NCI-H460 (cell line): ENCODE measurements at places on chromosomes 16 and 17. TPM values are rescaled to one million over a fixed set of nuclear protein-coding genes. Genes with fewer than 3 reads are reported as not detected.
A peak's percentile ranks its signal among the peaks of the same experiment; 100 is the strongest.

The SOST gene
- not detected in 2 replicates for total RNA-seq

The ZNHIT3 gene
- total RNA-seq: 56.7 and 63.8 TPM in 2 replicates

The TOP2A gene
- total RNA-seq: 272 and 315 TPM in 2 replicates

The CA5A gene
- 0.10 TPM in 1 of 2 replicates, not detected in the other for total RNA-seq

The TP53TG3B gene
- not detected in 2 replicates for total RNA-seq

The SHISA9 gene
- 0.02 and 0.12 TPM in 2 replicates for total RNA-seq

The PTX4 gene
- 0.15 TPM in 1 of 2 replicates, not detected in the other for total RNA-seq

The HSF5 gene
- not detected in 2 replicates for total RNA-seq

The MYH8 gene
- total RNA-seq: not detected in 2 replicates

The CLEC10A gene
- total RNA-seq: not detected in 2 replicates

The DUS2 gene
- total RNA-seq: 34.5 and 39.4 TPM in 2 replicates

The NHLRC4 gene
- total RNA-seq: 0.12 and 0.35 TPM in 2 replicates

DNA sequence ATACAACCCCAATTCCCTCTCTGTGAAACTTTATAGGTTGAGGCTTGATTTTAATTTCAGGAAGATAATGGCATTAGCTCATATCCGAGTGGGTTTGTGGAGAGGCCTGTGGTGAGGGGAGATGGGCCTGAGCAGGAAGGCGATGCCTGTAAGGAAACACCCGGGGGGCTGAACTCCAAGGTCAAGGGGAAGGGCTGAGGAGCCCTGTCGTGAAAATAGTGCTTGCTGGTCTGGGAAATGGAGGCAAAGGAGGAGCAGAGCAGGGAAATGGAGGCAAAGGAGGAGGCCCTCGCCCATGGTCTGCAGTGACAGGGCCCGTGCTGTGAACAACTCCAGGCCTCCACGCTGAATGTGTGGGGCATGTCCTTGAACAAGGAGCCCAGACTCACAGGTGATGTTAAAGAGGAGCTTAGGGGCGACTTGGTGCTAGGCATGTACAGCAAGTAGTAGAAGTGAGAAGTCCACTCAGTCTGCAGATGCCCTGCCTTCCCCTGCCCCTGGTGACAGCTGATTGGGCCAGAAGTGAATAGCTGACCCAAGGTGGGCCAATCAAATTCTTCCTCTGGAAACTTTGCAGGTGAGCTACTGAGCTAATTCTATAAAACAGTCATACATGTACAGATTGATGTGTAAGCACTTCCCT lies 38.1 kb downstream of the MRPS23 start:
- no peak for DNase-seq

DNA sequence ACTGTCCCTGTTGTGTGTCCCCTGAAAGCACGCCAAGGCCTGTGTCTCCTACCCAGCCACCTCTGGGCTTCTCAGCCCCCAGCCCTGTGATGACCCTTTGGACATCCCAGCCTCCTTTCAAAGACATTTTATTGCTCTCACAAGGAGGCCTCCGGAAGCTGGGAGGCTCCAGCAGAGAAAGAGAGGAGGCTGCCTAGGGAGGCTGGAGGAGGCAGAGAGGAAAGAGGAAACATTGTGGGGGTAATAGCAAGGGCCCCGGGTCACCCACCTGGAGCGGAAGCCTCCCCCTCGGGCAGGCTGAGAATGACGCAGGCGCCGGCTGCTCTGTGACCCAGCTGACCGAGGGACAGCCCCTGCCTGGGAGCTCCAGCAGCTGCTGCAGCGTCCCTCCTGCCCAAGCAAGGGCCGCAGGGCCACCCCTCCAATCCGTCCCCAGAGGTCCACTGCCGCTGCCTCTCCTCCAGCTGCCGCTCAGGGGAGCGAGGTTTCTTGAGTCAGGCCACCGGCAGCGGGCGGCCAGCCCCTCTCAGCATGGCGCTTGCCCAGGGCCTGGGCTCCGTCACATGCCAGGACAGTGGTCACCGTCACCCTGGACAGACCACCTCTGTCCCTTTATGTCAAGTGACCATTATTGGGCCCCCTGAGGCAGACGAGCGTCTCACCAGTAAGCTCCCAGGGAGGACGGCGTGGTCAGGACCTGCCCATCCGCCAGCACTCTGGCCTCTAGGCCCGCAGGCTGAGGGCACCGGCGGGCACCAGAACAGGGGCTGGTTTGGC lies 29.3 kb downstream of the ACTG1 start:
- DNase-seq: no peak

- DNase-seq: peak; percentile 3
These were observed at the start of gene TMEM220 for GRCh38 chr17:10729334-10730193. Gene TMEM220 (minus strand): TSS chr17:10730023. CDS start chr17:10729851, 172 bp downstream.

GRCh38 chr17:49995055-49995738 lies at the start of gene DLX3:
Gene DLX3 (minus strand): TSS chr17:49995224. CDS start chr17:49994998, 226 bp downstream.
- DNase-seq: peak; percentile 55

GRCh38 chr17:3004150-3004801 lies 59.1 kb downstream of the OR1D5 start:
- DNase-seq: peak; percentile 89

DNA sequence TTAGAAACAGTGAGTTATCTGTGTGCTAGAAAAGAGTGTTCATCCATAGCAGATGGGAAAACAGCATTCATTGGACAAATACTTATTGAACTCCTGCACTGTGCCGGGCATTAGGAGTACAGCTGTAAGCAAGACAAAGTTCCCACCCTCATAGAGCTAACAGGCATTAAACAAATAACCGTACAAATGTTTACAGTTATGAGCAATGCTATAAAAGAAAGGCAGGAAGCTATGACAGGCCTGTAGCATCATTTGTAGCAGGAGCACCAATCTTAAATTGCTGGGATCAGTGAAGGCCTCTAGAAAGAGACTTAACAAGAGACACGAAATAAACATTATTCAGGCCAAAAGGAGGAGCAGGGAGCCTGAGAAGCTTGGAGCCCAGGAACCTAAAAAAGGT lies 15.6 kb downstream of the SDR42E1 start:
- DNase-seq: no peak

DNA sequence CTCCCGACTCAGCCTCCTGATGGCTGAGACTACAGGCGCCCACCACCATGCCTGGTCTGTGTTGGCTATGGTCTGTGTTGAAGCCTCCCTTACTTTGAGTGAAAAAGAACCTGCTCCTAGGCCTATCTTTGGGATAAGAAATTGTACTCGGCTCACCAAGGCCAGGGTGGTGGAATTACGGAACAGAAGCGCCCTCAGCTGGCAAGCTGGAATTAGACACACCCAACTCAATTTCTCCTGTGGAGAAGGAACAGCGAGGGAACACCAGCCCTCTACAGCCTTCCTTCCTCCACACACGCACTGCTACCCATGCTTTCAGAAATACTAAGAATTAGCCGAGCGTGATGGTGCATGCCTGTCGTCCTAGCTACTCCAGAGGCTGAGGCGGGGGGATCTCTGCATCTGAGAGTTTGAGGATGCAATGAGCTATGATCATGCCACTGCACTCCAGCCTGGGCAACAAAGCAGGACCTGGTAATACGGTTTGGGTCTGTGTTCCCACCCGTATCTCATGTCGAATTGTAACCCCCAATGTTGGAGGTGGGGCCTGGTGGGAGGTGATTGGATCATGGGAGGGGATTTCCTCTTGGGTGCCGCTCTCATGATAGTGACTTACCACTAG lies 40.1 kb upstream of the RBBP6 start:
- DNase-seq: peak; percentile 40

DNA sequence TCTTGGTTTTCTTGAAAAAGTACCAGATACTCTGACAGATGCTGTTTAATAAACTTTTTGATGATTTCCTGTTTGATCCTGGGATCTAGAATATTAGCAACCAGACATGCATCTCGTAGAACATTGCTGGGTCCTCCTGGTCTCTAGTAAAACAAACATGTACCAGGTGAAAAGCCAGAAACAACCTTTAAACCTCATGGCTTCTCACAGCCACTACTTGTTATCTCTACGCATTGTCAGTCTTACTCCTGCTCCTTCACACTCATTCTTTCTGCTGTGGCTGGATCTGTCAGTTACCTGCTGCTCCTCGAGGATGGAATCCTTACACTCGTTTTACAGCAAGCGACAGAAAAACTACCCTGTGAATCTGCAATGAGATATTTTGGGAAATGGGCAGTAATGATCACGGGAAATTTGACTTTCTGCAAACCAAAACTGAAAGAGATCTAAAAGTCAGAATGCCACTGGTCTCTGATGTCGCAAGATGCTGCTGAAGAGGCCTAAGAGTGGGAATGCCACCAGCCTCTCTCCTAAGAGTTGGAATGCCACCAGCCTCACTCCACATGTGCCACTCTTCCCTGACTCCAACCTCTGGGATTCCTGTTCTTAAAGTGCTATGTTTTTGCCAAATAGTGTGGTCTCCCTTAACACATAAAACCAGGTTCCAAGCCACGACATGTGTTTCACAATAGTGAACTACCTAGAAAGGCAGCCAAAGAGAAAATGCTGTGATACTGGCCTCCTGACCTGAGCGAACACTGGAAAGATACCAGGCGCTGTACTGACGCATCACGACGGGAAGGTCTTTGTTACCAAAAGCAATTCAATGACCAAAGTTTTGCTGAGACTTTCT lies 86.3 kb downstream of the VPS53 start:
- DNase-seq: no peak

- no peak for DNase-seq
These were observed 460 bp downstream of the ELOB start for GRCh38 chr16:2776500-2777139.

GRCh38 chr16:85522842-85523601 lies 90.1 kb upstream of the GSE1 start:
- peak; percentile 37 for DNase-seq

GRCh38 chr16:23318639-23319038 lies 16.5 kb downstream of the SCNN1B start:
- DNase-seq: no peak

DNA sequence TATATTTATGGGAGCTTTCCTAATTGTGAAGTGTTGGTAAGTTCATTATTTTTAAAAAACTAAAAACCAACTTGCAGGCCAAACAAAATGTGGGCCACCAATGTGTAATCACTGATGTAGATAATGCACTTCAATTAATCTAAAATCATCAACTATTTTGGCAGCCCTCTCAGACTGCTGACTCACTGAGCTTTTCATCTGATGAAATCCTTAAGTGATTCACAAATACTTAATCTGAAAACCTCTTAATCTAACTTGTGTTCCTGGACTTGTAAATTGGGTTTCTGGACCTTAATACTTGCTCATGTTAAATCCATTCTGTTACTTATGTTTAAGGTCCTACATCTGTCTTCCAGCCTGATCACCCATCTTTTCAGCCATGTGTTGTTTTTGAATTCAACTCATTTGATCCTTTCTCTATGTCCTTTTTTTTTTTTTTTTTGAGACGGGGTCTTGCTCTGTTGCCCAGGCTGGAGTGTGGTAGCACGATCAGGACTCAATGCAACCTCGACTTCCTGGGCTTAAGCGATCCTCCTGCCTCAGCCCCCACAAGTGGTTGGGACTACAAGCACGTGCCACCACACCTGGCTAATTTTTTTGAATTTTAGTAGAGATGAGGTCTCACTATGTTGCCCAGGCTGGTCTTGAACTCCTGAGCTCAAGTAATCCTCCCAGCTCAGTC lies 39.0 kb downstream of the PRKCB start:
- DNase-seq: no peak

GRCh38 chr17:61221181-61221580 lies 178.5 kb upstream of the TBX2 start:
- no peak for DNase-seq

- DNase-seq: no peak
These were observed 80.5 kb downstream of the SMG6 start for GRCh38 chr17:2222901-2223616.

DNA sequence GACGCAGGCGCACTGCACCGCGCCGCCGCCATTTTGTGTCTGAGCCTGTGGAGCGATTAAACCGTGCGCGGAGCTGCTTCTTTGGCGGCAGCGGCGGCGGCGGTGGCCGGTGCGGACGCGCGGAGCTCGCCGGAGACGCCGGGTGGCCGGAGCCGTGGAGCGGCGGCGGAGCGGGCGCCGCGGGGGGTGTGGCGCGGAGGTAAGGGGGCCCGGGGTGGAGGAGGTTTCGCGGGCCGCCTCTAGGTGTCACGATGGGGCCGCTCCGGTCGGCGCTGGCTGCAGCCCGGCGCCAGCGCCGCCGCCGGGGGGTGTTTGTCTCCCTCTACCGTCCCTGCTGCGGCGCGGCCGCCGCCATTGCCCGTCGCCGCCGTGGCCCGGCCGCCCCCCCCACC lies at the start of gene CTCF:
TSS of gene CTCF (plus strand) at position 1 of the 392 bp plus-strand sequence. CDS start 48,307 bp downstream, outside the sequence.
- DNase-seq: peak; percentile 85

GRCh38 chr17:56774650-56775049 lies 59.1 kb downstream of the C17orf67 start:
- no peak for DNase-seq

- DNase-seq: no peak
These were observed 246.4 kb downstream of the XYLT1 start for GRCh38 chr16:17224350-17224749.

- DNase-seq: no peak
These were observed 528 bp upstream of the NOL11 start for GRCh38 chr17:67717192-67717623.
